AG08396 (cell line): ENCODE measurements at places on chromosomes 11 and 22.

DNA sequence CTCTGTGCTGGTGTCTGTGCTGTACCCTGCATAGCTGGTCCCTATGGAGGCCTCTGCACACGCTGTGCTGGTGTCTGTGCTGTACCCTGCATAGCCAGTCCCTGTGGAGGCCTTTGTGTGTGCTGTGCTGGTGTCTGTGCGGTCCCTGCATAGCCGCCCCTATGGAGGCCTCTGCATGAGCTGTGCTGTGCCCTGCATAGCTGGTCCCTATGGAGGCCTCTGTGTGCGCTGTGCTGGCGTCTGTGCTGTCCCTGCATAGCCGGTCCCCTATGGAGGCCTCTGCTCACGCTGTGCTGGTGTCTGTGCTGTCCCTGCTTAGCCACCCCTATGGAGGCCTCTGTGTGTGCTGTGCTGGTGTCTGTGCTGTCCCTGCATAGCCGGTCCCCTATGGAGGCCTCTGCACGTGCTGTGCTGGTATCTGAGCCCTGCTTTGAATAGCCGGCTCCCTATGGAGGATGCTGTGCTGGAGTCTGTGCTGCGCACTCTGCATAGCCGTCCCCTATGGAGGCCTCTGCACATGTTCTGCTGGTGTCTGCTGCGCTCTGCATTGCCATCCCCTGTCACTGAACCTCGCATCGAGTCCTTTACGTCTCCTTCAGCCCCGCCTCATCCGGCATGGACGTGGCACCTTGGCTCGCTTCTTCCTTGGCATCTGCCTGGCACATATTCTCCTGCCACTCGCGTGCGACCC lies 6.2 kb downstream of the NADSYN1 start:
- no peak for DNase-seq

DNA sequence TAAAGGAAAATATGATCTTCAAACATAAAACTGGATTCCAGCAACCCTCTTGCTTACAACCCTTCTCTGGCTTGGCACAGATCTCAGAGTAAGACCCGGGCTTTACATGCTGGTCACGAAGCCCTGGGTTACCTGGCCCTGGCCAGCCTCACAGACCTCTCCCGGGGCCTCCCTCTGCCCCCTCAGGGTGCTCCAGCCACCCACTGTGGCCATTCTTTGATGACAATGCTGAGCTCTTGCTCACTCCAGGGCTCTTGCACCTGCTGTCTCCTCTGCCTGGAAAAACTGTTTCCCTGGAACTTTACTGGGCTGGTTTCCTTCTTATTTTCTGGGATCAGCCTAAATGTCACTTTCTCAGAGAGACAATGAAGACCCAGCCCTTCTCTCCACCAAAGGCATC lies 43.9 kb downstream of the C11orf96 start:
- DNase-seq: no peak

GRCh38 chr11:77993902-77994301 lies 566 bp downstream of the INTS4 start:
- no peak for DNase-seq

GRCh38 chr22:28815111-28815510 lies 14.7 kb upstream of the XBP1 start:
- no peak for DNase-seq

- no peak for DNase-seq
These were observed 309.1 kb upstream of the C11orf87 start for GRCh38 chr11:109112821-109113280.

DNA sequence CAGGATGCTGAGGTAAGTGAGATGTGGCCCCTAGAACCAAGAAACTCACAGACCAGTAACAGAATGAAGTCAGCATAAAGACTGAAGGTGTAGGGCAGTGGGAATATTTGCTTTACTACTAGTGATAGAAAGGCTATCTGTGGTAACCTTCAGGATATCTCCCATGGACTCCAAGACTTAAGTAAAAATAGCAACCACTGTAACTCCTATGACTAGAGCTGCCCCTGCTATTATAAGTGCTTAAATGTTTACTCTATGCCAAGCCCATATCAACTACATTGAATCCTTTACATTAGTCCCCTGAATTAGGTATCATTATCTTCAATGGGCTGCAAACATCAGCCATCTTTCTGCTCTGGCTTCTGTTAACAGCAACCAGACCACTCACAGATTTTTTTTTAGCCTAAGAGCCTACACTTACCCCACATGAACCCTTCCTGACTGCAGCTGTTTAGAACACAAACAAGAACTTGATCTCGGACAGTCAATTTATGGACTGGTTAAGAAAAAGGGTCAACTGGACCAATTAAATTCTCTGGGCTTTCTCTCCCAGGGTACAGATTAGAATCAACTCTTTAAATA lies 335.1 kb upstream of the API5 start:
- no peak for DNase-seq

- DNase-seq: peak; percentile 15
These were observed 109.4 kb downstream of the GRIA4 start for GRCh38 chr11:105719073-105719822.

- DNase-seq: peak; percentile 21
These were observed 105.1 kb downstream of the HIPK3 start for GRCh38 chr11:33362051-33362910.
